ENCODE measurements at places on chromosomes 12 and 14.

DNA sequence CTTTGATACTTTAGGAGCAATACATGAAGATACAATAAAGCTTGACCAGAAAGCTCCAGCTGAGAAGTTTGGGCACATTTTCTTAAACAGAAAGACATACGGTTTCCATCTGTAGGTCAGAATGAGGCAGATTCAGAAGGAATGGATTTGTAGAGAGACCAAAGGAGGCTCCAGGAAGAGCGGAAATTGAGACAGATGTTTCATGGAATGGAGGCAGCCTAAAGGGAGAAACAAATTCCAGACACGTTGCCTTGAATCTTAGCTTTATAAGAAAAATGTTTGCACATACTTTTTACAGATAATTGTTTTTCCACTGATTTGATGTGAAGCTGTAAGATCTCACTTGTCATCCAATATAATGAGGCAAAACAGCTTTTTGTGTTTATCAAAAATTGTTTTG, 24.8 kb downstream of the EPYC start:
- DNase-seq, result peak; percentile 58

GRCh38 chr14:61520576-61520975, 174.7 kb upstream of the HIF1A start:
- no peak for DNase-seq

- no peak for DNase-seq
These were observed 93.1 kb upstream of the EVL start for GRCh38 chr14:99971941-99972747.

DNA sequence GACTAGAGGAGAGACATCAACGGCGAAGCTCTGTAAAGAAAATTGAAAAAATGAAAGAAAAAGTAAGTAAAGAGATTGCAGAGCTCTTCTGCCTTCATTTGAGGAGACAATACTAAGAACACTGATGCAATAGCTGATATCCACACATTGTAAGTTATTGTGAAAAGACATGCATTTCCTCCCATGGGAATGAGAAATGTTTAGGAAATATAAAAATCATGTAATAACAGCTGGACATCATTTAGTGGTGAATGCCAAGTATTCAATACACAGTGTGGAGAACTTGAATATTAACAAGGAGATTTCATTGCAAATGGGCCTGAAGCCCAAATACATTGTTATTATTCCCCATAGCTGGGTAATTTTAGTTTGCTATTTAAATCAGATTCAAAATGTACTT, 179.2 kb downstream of the KICS2 start:
- DNase-seq, result peak; percentile 69

DNA sequence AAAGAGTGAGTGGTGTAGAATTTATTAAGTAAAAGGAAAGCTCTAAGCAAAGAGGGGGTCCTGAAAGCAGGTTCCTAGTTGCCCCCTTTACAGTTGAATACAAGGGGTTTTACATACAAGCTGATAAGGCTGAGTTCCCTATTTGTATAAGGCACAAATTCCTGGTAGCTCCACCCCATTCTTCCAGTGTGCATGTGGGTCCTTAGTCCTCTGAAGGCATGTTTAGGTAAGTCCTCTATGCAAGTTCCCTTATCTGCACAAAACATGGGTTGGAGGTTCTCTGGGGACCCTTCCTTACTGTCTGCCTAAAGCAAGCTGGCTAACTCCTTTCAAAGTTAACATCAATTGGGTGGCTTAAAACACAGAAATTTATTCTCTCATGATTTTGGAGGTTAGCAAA, 2.9 kb upstream of the FAR2 start:
- no peak for DNase-seq

- no peak for DNase-seq
These were observed 180.9 kb upstream of the C14orf180 start for GRCh38 chr14:104398656-104399055.

Measured in GM04504 (cell line).